ENCODE measurements at places on chromosomes 11 and 22.
A peak's percentile ranks its signal among the peaks of the same experiment; 100 is the strongest.

DNA sequence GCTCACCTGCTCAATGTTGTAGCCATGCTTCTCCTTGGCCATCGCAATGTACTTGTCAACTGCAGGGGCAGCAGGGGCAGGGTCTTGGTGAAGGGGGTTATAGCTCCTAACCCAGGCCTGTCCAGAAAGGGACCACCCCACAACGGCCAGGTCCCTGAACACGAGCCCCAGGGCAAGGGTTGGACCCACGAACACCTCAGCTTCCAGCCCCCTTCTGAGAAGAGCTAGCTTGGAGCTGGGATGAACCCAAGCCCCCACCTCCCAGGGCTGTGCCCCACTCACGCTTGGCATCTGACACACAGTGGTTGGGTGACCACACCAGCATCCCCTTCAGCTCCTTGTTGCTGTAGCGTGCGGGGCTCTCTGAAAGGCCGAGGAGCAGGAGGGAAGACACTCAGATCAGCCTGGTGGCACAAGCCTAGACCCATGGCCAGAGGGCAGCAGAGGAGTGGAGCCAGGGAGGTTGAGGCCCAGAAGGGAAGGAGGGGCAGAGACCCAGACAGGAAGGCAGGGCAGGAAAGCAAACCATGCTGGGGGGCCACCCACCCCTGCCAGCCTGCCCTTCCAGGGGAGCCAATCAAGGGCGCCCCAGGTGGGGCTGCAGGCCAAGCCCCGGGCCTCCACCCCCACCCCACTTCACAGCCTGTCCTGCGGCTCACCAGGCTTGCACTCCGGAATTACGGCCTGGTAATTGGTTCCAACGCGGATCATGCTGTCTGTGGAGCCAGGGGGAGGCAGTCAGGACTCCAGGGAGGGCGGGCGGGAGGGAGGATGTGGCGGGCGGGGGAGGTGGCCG lies 1.9 kb downstream of the RCOR2 start:
- DNase-seq, result no peak

- DNase-seq, result peak; percentile 19
Observed at GRCh38 chr11:86360775-86361395, 13.8 kb upstream of the CCDC81 start.

DNA sequence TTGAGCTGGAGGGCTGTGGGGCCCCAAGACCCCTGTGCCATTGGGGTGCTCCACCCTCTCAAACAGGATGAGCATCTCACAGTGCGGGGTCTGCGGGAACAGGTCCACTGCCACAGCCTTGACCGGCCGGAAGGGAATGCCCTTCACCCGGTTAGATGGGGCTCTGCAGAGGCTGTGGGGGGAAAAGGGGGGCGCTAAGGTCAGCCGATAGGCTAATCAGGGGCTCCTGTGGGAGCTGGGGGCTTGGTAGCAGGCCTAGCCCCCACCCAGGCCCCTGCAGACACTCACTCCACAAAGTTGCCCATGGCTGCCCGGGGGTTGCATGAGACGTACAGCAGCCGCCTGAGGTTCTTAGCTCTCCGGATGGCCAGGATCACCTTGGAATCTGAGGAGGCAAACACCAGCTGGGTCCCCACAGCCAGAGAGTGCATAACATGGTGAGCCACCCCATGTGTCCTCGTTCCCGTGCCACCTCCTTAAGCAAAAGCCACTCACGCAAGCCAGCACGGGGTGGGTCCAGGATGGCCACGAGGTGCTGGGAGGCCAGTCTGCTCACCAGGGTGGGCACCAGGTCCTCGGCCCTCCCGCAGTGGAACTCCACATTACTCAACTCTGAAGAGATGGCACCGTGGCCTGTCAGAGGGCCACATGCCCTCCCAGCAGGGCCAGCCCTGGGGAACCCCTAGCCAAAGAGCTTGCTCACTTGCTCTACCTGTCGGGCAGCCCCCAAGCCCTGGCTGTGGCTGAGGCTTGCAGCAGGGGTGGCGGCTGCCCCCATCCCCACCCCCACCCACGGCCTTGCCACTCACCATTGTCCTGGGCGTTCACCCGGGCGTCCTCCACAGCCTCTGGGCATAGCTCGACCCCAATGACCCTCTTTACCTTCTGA lies 3.0 kb upstream of the RANBP1 start:
- DNase-seq, result no peak

DNA sequence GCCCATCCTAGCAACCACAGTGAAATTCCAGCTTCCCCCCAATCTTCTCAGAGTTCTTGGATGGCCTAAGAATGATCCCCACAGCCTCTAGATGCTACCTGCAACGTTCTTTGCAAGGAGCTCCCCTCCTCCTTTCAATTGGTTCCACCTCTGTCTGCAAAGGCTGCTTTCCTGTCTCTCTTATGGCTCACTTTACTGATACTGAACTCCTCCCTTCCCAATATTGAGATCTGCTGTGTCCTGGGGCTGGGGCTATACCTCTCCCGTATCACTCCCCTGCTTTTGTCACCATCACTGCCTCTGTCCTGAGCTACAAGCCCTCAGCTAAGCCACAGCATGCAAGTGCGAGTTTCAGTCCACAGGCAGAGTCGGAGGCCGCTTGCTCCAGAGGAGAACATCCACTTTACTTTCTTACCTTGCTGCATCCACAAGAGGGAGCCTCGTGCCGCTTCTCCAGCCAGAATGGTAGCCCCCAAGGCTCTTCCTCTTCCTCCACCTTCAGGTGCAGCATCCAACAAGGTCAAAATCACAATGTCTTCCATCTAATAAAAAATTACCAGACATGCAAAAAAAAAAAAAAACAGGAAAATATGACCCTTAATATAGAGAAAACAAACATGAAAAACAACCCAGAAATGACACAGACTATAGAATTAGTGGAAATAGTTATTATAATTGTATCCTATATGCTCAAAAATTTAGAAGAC lies 48.6 kb upstream of the TMEM45B start:
- peak; percentile 17 for DNase-seq

- DNase-seq, result no peak
Observed at GRCh38 chr11:23772081-23772480, 724.8 kb upstream of the LUZP2 start.

GRCh38 chr11:32379719-32380118 lies 55.6 kb downstream of the WT1 start:
- no peak for DNase-seq

GRCh38 chr11:19345519-19345847 lies 104.7 kb upstream of the E2F8 start:
- no peak for DNase-seq
